Stimulated activated CD4-positive, alpha-beta T cell treated with anti-CD3 and anti-CD28 coated beads, Interleukin-1b, Interleukin-23, amount 100 ng/mL, for 1 hour (primary cell): ENCODE measurements at places on chromosomes 11 and 22.

DNA sequence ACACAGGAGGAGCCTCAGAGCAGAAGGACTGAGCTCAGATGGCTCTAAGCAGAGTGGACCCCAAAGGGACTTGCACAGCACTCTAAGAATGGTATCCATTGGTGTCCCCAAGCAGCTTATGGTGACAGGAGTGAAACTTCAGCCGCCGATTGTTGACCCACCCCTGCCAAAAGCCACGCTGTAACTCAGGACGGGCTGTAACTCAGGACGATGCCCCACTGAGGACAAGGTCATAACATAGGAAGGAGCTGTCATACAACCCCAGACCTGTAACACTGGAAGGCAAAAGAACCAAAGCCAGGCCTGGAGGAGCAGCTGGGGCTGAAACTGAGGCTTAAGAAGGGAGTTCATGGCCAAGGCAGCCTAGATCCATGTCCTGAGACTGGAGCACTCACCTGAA lies 14.2 kb downstream of the CD59 start:
- no peak for DNase-seq

GRCh38 chr11:118076754-118077281 lies at the start of gene TMPRSS4:
Gene TMPRSS4, plus strand, starts transcription at chr11:118077078. Its CDS starts 225 bp downstream, at chr11:118077303.
- no peak for DNase-seq

DNA sequence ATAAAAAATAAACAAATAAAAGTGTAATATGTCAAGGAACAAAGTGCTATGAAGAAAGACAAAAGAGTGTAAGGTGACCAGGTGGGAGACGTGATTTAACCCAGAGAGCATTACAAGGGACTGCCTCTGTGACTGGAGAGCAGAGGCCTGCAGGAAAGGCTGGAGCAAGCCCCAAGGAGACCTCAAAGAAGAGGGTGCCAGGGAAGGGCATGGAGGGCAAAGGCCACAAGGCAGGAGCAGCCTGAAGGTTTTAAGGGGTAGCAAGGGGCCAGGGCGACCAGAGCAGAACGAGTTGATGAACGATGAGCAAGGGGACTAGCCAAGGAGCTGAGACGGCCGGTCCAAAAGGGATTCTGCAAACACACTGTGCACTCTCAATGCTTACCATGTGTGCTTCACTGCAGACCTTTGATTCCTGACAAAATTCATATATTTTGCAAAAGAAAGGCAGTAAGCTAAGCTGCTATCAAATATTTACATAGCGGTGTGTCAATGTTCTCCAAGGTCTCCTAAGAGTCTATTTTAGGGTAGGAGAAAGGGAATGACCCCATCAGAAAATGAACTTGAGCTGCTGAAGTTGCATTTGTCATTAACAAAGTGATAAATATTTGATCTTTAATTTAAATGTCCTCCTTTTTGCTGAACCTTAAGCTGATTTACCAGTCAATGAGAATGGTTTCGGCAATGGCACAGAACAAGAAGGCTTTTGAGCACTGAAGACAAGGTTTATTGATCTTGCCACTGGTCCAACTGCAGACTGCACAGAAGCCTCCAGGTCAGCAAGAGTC lies 50.5 kb downstream of the SMCO4 start:
- no peak for DNase-seq

DNA sequence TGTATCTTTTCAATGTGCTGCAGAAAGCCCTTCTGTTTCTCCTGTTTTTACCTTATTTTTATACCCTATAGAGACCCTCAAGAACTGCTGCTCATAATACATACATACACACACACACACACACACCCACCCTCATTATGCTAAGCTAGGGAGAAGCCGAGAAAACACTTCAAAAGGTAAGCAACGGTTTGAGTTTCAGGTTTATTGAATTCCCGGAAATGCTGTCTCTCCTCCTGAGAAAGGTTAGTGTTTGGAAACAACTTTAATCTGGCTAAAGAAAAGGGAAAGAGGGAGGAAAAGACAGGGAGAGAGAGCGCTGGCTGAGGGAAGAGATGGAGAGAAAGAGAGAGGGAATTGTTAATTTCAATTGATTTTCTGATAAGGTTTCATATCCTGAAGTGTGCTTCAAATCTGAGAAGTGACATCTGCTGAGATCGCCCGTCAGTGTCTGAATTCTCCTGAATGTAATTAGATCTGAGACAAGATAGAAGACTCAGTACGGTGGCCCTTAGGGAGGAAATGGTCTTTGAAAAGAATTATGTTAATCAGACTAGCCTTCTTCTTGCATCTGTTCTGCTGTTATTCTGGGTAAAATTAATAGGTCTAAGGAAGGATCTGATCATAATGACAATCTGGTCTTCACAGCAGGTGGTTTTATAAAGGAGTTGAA lies 169.1 kb downstream of the NXPE2 start:
- no peak for DNase-seq

GRCh38 chr11:48184452-48184851 lies 32.2 kb upstream of the OR4B1 start:
- no peak for DNase-seq

- DNase-seq = no peak
These were observed at the start of gene GNAZ for GRCh38 chr22:23070418-23071229. Gene GNAZ, plus strand, starts transcription at chr22:23070519. Its CDS starts 25,177 bp downstream, at chr22:23095696.

- DNase-seq = no peak
These were observed 117.4 kb downstream of the RRM1 start for GRCh38 chr11:4211991-4212390.

DNA sequence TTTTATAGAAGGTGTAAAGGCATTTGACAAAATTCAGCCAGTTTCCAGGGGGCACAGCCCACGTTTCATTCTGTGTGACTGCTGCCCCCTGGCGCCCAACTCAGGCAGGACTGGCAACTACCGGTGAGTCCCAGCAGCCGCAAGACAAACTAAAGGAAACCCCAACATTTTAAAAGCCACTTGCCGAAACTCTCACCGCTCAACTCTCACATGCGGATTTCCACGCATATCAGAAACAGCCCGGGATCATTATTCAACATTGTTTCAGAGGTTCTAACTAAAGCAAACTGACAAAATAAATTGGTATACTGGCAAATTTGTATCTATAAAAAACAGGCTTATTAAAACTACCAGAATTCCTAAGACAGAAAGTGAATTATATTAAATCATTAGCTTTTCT lies 48.2 kb downstream of the MORC2 start:
- DNase-seq = peak; percentile 80

GRCh38 chr11:104934594-104934993 lies 33.8 kb downstream of the CASP4 start:
- no peak for DNase-seq

DNA sequence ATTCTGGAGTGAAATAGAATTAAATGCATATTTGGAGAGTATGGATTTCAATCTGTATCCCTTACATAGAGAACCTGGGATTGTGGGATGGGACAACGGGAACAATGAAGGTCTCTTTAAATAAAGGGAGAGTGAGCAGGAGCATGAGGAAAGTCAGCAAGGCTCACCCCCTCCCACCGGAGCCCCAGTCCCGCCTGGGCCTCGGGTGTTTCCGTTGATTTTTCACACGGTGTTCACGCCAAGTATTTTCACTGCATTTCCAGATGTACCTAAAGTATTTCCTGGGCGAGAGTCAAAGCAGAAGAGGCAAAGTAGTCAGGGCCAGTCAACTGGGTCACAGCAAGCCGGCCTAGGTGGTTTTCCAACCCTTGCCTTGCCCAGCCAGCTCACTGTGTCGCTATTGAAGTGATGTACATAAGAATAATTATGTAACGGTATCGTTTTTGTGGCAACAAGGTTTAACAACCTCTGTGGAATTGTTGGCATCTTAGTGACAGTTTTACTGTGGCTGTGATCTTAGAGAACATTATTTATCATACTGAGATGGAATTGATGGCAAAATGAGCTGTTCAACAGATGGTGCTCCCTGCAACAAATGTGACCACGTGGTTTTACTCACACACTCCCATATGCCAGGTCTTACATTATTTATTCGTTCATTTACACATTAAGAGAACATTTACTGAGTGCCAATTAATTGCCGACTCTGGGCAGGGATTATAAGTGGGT lies 177.3 kb downstream of the ADAMTS15 start:
- DNase-seq = no peak

DNA sequence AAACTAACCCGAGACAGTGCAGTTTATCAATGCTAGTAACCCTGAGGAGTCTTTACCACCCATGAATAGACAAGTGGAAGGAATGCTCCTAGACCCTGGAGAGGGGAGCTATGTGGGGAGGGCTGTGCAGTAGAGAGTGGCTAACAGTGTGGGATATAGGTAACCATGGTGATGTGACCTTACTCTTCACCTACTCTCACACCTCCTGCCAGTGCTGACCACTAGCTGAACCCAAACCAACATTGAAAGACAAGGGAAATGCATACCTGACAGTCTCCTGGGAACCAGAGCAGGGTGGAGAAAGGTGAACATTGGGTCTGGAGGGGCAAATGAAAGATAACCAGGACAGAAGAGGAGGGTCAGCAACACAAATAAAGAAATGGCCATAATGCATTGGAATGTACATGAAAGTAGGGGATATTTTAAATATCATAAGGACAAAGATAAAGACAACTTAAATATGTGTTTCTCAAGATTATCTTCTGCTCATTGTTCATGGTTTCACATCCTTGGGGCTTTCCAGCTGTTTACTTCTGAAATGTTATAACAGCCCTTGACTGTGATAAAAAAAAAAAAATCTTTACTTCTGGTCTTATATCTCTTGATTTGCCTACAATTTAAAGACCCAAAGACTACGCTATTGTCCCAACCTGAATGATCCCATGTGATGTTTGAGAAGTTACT lies 983.3 kb upstream of the TENM4 start:
- DNase-seq = no peak

GRCh38 chr11:8381871-8382396 lies 118.3 kb upstream of the LMO1 start:
- DNase-seq = no peak

DNA sequence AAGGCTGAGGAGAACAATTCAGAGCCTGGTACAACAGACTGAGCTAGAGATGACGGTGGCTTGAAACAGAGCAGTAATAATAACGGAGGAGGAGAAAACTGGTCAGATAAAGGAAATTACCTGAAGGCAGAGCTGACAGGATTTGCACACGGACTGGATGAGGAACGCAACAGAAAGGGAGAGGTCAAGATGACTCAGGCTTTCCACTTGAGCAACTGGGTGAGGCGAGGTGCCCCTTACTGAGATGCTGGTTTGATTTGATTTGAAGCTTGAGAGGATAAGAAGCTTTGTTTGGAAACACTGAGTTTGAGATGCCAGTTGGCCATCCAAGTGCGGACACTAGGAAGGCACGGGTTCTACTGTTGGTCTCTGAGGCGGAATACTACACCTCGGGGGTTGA lies 35.4 kb upstream of the NRIP3 start:
- no peak for DNase-seq

- DNase-seq = no peak
These were observed 176.7 kb downstream of the CNTN5 start for GRCh38 chr11:99197477-99197876.

DNA sequence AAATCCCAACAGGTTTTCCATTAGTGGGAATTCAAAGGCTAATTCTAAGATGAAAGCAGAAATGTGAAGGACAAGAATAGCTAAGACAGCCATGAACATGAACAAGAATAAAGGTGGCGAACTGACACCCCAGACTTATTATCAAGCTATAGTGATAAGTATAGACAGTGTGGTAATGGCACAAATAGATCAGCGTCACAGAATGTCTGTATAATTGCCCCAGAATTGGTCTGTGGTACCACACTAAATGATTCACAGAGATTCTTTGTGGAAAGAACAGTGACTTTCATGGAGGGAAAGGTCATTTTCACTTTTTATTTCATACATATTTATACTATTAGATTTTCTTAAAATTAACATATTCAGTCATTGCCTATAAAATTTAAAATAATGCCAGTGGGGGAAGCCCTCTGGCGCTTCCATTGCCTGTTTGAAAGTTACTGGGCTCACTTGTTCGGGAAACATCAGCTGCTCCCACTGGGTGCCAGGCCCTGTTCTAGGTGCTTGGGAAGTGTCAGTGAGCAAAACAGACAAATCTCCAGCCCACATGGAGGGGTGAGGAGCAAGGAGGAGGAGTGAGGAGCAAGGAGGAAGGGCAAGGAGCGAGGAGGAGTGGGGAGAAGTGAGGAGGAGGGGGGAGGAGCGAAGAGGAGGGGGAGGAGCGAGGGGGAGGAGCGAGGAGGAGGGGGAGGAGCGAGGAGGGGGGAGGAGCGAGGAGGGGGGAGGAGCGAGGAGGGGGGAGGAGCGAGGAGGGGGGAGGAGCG lies 11.3 kb upstream of the NLRP6 start:
- DNase-seq = no peak

DNA sequence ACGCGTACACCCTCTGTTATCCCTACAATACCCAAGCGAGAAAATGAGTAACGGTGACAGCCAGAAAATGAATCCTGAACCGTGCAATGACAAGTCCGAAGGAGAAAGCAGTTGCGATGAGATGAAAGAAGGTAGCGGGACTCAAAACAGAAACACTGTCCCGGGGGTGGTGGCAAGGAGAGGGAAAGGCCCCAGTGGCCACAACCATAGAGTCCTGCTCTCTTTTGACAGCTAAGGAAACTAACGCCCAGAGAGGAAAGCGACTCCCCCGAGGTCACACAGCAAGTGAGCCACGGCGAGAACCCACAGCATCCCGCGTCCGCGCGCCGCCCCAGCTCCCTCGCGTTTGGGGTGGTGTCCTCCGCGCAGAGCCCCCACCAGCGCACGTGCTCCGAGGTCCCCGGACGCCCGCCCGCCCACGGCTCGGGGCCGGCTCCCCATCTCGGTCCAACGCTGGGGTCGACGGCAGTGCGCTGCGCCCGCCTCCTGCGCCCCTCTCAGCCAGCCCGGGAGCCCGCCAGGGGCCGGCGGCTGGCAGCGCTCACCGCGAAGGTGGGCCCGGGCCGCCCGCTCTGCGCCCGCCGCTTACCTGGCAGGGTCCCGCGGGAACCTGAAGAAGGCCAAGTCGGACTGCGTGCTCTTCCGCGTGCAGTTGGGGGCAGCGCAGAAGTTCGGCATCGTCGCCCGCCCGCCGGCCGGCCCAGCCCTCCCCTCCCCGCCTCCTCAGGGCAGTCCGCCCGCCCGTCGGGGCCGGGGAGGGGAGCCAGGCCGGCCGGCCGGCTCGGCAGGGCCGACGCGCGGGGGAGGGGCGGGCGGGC lies 564 bp downstream of the THAP12 start:
- peak; percentile 24 for DNase-seq

GRCh38 chr11:16117989-16118756 lies 238.2 kb downstream of the SOX6 start:
- no peak for DNase-seq

- DNase-seq = no peak
These were observed 62.6 kb downstream of the KCNJ1 start for GRCh38 chr11:128804481-128804880.

DNA sequence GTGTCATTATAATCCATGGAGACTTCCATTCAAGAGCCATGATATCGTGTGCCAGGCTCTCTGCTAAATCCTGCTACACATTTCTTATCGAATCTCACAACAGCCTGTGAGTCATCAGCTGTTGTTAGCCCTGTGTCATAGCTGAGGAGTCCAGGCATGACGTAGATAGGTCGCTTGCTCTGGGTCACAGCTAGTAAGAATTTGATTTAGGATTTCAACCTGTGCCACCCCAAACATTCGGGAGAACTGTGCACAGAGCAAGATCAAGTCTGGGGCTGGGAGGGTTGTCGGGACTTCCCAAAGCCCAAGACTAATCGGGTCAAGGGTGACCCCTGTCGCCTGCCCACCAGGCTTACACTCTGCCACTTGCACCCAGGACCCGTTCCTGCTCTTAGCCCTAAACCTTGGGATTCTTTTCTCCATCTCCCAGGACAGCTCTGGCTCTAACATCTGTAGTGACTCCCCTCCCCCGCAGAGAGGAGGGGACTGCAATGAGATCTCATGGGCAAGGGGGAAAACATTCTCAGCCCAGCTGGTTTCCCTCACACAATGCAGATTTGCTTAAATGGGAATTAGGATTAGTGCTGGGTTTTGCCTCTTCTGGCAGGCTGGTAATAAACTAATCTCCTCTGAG lies 34.3 kb downstream of the TSPAN18 start:
- DNase-seq = no peak

- no peak for DNase-seq
These were observed 35.9 kb upstream of the PRDM11 start for GRCh38 chr11:45110562-45110961.
